ENCODE measurements at places on chromosomes 2 and 18.

DNA sequence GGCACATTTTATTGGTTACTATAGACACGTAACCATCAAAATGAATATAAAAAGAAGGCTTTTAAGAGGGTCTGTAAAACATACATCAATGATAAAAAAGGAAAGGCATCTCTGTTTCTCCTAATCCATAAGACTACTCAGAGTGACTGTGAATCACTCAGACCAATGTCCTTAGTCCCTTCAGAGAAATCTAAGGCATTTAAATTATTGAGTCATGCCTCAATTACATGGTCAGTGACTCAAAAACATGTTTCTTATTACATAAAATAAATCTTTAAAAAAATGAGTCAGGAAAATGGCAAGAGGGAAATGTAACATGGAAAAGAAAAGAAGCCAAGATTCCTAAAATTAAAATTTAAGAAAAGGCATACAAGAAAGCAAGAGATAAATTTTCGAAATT is 146.6 kb downstream of the ERBB4 start:
- DNase-seq, result no peak

DNA sequence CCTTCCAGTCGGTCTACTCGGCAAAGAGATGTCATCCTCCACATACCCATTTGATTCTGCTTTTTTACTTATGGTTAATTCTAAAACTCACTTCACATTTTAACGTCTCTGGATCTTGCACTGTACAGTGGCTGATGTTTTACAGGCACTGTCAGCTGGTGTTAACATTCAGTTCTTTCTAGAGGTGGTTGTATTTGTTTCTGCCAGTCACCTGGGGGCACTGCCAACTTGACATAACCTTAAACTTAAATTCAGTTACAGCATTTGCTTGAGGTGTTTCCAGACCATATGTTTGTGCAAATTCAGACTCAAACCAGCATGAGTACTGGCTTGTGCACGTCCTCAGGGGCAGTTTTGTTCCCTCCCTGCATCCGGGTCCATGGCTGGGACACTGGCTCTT is 5.3 kb upstream of the TMEM185B start:
- DNase-seq, result no peak

- DNase-seq, result no peak
These were observed 116.4 kb downstream of the CBLN2 start for GRCh38 chr18:72427721-72428120.

- DNase-seq, result no peak
These were observed 30.1 kb downstream of the SH3RF3 start for GRCh38 chr2:109159096-109159495.

- no peak for DNase-seq
These were observed 29.1 kb downstream of the AFG3L2 start for GRCh38 chr18:12347895-12348294.

DNA sequence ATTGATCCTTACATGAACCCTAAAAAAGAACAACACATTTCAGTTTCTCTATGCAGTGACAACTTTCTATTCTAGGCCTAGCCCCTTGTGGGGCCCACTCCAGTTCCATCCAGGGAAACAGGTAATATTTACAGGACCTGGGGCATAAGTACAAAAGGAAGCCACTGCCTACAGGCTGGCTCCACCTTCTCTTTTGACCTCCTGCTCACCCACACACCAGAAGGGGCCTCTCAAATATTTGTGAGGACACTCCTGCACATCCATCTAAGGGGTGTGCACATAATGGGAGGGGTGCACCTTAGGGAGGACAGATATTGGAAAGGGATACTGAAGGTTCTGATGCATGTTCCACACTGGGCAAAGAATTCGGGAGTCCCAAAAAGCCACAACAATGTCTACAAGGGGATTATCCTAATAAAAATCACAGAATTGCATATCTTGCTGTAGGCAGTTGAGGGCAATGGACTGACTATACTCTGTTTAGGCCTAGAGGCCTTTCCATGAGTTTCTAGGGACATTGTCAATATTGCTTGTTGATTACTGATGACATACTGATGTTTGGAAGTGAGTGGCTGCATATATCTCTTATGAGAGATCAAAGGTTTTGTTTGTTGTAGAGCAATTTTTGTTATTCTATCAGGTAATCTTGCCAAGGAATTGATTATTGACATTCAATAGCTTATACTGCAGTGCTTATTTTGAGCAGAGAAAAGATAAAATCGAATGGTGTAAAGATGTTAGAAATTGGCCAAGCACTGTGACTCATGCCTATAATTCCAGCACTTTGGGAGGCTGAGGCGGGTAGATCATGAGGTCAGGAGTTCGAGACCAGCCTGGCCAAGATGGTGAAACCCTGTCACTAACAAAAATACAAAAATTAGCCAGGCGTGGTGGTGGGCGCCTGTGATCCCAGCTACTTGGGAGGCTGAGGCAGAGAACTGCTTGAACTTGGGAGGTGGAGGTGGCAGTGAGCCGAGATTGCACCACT is 23.8 kb upstream of the HNRNPA3 start:
- DNase-seq, result no peak

DNA sequence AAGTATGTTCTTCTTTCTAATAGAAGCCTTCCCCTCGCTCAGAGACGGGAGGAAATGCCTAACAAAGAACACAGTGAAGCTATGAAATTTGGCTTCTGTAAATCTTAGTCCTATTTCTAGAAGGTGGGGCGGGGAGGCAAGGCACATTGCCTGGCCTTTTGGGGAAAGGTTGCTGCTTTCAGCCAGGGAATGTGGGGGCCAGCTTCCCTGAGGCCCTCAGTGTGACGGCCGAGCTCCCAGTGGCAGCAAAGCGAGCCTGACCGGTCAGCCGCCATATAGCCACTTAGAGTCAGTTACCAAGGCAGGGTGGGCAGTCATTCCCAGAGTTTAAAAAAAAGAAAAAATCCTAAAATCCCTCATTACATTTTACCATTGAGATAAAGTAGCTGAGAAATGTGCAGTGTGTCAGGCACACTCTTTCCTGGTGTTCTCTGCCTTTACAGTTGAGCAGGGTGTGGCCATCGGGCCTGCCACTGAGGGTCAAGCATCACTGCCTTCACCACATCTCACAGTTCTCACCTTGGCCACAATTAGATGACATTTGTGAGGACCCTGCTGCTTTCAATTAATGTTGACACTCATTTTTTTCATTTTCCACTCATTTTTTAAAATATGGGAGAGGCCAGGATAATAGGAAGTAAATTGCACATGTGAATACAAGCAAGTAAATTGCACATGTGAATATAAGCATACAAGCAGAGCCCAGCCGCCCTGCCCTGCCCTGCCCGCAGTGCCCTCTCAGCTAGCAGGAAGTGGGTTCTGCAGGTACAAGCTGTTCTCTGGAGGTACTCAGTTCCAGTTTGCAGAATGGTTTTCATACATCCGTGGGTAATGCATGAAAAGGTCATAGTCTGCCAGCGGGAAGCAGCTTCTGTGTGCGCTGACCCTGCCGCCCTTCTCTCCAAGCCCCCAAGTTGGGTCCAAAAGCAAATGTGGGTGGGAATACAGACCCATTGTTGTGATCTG is 76.9 kb downstream of the WDSUB1 start:
- no peak for DNase-seq

- DNase-seq, result no peak
These were observed 258.8 kb downstream of the GPD2 start for GRCh38 chr2:156695020-156695419.

- no peak for DNase-seq
These were observed 269.8 kb downstream of the TNS1 start for GRCh38 chr2:217732992-217733391.

DNA sequence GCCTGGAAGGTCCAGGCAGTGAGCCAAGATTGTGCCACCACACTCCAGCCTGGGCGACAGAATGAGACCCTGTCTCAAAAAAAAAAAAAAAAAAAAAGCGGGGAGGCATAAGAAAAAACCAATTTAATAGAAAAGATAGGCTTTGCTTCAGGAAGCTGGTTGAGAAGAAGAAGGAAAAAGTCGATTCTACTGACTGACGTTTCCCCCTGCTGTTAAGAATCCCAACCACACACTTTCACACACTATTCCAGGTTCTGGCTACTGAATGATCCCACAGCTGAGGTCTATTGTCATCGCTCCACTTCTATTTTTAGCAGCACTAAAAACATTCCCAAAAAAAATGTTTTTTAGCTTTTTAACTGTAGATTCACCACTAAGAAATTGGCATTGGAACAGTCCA is 6.7 kb upstream of the CHCHD5 start:
- no peak for DNase-seq

- no peak for DNase-seq
These were observed 64.0 kb downstream of the LRRTM4 start for GRCh38 chr2:77458216-77458615.

GRCh38 chr2:118312969-118313756 is 224.9 kb downstream of the INSIG2 start:
- DNase-seq, result no peak

DNA sequence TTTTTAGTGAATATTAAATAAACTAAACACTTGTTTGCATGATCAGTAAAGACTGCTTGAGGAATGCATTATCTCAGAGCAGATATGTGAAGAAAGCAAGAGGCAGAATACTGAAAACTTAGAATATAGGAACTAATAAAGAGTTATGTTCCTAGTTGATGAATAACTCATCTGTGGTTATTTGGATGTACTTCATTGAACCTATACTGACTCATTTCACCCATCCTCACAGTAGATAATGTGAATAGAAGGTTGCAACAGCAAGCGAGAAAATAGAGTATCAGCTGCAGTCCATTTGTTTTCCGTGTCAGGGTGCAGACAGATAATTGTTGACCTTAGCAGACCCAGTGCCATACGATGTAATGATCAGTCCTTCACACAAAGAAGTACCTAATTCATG is 945.7 kb upstream of the LRRTM1 start:
- DNase-seq, result no peak

- no peak for DNase-seq
These were observed 62.7 kb downstream of the COA5 start for GRCh38 chr2:98545591-98545990.

- no peak for DNase-seq
These were observed 5.4 kb downstream of the SEMA4C start for GRCh38 chr2:96864343-96865091.

GRCh38 chr2:143682436-143683055 is 553.3 kb downstream of the ARHGAP15 start:
- no peak for DNase-seq

DNA sequence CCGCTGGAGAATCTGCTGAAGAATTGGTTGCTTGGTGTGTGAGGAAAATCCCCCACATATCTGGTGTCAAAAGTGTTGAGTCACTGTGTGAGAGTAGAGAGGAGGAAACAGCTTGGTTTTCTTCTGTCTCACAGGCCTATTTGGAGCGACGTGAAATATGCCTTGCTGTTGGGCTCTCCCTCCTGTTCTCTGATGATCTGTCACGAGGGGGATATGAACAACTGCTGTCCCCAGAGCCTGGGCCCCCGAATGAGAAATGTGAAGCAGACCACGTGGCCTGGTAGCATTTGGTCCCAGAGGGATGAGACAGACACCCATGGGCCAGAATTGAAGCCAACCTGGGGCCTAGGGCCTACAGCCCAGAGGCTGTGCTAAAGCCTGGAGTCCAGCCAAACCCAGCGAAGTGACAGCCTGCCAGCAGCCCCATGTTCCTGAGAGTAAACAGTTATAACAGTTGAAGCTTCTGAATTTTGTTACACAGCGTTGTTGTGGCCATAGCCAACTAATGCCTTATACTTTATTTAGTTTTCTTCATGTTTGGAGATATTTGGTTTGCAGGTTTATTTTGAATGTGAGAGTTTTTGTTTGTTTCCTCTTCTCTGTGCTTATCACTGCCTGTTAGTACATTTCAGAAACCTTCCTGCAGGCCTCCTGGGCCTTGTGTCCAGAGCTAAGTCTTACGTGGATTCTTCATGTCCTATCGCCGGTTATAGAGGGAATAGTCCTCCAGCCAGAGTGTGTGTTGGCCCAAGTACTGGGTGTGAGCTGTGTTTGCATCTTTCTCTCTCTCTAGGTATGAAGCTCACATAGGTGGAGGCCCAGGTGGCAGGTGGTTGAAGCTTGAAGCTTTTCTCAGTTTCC is 18.7 kb upstream of the COLEC12 start:
- no peak for DNase-seq

DNA sequence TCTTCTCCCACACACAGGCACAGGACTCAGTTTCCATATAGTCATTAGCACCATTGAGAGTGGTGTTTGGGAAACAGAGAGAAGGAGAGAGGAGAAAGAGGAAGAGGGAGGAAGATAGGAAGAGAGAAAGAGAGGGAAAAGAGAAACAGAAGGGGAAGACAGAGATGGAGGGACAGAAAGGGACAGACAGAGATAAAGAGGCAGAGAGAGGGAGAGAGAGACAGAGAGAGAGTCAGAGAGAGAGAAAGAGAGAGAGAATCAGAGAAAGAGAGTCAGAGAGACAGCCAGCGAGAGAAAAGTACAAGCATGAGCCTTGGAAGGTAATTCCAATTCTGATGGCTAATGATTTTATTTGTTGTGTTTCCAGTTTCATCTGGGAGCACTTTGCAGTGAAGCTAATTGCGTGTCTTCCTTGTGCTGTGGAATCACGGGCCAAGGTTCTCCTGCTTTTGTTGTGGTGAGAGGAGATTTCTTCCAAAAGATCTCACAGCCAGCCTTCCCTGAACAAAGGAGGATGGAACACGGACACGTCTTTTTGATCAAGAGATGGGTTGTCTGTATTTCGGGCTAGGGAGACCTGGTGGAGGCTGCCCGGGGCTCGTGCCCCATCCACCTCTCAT is 153.6 kb upstream of the TWIST2 start:
- no peak for DNase-seq

- no peak for DNase-seq
These were observed 64.2 kb downstream of the NPAS2 start for GRCh38 chr2:100884145-100884621.

DNA sequence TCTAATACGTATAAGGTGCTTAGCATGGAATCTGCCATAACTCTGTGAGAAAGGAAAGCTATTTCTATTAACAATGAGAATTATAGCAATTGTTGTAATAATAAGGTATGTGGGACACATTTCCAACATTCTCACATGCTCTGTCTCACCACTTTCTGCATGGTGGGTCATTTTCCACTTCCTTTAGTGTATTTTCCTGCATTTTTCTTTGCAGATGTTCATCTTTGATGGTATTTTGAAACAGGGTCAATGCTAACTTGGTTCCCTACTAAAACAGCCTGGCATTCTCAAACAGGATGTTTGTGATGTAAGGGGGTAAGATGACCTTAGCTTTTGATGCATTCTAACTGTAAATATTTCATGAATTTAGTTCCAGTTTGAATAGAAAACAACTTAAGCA is 54.7 kb downstream of the MYO1B start:
- DNase-seq, result no peak

- no peak for DNase-seq
These were observed 81.2 kb downstream of the ORC4 start for GRCh38 chr2:147939313-147939712.

DNA sequence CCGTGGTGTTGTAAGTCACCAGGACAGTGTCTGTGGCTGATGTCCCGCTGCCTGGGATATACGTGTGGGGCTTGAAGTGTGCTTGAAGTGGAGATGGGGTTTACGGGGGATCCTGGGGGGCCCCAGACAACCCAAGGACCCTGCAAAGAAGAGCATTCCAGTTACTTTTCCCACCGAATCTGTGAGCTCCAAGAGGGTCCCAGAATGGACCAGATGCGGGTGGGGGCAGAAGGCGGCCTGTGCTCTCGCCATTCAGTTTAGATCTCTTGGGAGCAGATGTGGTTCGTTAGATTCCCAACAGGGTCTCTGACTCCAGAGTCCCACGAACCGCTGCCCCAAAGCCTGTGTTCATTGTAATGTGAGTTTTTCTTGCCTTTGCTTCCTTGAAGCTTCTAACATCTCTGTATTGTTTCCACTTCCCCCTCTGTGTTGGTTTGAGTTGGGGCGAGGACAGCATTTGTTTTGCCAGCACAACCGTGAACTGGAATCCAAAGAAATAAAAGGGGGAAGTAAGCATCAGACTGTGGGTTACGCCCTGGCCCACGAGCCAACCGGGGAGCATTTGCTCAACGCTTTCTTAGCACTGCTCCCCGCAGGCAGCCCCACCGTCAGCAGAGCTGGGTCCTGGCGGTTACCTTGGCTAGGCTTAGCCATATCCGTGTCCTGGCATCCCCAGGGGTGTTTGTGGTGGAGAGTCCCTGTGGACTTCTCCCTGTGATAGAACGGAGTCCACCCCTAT is 92.1 kb downstream of the SH3BP4 start:
- no peak for DNase-seq

Measured in activated naive CD4-positive, alpha-beta T cell treated with anti-CD3 and anti-CD28 coated beads, Interleukin-2, amount 50 U/mL, for 16 hours (primary cell).